Stimulated activated CD4-positive, alpha-beta T cell treated with anti-CD3 and anti-CD28 coated beads, Interleukin-2, amount 100 ng/mL, for 4 hours (primary cell): ENCODE measurements at places on chromosomes 16 and 17.
A peak's percentile ranks its signal among the peaks of the same experiment; 100 is the strongest.

DNA sequence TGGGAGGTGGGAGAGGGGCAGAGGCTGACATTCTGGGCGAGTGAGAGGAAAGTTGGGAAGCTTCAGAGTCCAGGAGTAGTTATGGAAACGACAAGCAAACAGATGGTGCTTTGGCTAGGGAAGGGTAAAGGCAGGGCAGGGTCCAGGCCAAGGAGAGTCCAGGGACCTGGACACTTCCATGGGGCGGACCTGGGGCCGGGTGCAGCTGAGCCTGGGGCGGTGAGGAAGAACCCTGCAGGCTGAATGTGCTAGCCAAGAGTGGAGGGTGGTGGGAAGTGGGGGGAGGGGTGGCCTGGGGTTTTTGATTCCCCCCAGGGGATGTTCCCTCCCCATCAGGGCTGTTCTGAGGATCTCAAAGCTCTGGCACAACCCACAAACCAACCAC lies 2.6 kb downstream of the PPP1R9B start:
- DNase-seq, result no peak

GRCh38 chr16:84423416-84423837 lies 55.1 kb downstream of the ATP2C2 start:
- no peak for DNase-seq

- DNase-seq, result no peak
These were observed 770 bp downstream of the CCNF start for GRCh38 chr16:2429771-2430663.

- DNase-seq, result no peak
These were observed 847.3 kb upstream of the CDH8 start for GRCh38 chr16:62883509-62883908.

DNA sequence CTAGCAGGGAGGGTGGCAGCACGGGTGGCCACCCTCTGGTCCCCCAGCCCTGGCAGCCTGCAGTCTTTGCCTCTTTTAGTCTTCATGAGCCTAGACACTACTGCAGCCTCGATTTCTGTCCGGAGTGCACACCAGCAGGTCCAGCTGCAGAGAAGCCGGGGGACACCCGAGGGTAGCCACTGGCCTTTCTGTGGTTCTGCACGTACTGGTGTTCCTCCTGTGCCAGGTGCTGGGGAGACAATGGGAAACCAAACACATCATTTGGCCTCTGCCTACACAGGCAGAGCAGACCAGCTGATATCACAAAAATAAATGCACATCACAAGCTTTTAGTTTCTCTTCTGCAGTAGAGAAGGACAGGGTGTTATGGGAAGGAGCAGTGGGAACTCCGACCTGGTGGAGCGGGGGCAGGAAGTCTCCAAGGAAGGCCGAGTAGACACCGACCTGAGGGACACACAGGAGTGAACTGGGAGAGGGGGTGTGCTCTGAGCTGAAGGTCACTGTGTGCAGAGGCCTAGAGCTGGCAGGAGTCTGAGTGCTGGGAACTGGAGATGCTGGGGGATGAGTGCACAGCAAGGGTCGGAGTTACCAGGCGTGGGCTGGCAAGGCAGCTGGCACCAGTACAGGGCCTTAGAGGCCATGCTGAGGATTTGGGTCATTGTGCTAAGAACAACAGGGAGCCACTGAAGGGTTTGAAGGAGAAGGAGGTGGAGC lies 23.1 kb downstream of the GPT2 start:
- DNase-seq, result no peak

GRCh38 chr16:11667824-11668622 lies at the start of gene SNN:
TSS of gene SNN (plus strand) at chr16:11668455. CDS start at chr16:11676060, 7,605 bp downstream.
- DNase-seq, result peak; percentile 81

DNA sequence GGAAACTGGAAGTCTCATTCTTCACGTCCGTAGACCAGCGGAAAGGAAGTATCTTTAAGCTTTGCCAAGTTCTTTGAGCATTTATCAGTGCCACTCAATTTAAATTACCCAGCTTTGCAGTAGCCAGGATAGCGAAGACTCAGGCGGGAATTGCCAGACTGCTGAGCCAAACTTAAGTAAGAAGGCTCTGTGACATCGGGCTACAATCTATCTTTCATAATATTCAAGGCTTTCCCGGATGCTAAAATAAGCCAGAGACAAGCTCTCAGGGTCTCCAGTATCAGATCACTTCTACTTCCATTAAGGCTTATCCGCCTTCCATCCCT lies 436 bp upstream of the BRIP1 start:
- no peak for DNase-seq
